ENCODE measurements at places on chromosomes 2 and 18. TPM values are rescaled to one million over a fixed set of nuclear protein-coding genes. Genes with fewer than 3 reads are reported as not detected.

GALNT5 gene
- total RNA-seq, result 0.70 TPM

SKOR2 gene
- total RNA-seq, result not detected

MC5R gene
- 0.47 TPM for total RNA-seq

NT5C1B gene
- not detected for total RNA-seq

LCT gene
- total RNA-seq, result 0.06 TPM

TTN gene
- total RNA-seq, result 416 TPM

SERPINB10 gene
- total RNA-seq, result 1.2 TPM
